Esophagus squamous epithelium (tissue), 5 donors: ENCODE measurements at places on chromosomes 5 and 9.

GRCh38 chr9:16001856-16002255 lies 449.0 kb downstream of the CCDC171 start:
- no peak for DNase-seq

DNA sequence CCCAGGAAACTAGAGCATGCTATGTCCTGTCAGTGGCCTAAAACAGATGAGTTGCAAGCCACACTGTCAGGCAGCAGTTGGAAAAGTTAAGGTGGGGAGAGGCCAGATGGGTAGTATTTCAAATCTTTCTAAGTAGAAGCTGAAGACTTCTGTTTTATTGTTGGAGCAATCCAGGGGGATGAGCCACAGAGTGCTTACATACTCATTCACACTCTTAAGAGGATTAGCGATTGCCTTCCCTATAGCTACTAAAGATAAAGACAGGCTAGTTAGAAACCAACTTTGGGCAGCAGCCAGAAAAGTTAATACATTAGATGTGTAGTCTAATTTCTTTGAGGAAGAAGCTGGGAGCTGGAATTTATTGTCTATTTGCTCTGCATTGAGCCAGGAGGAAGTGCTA lies 61.7 kb upstream of the ELAVL2 start:
- DNase-seq, result no peak

- DNase-seq, result no peak
Measured at GRCh38 chr5:120991569-120991968, 527.5 kb downstream of the PRR16 start.

- DNase-seq, result no peak
Measured at GRCh38 chr9:61671276-61671973, 481.6 kb downstream of the SPATA31A7 start.

- DNase-seq, result no peak
Measured at GRCh38 chr5:32222723-32223470, 48.8 kb upstream of the GOLPH3 start.

GRCh38 chr9:77507212-77507961 lies 140.7 kb downstream of the GNA14 start:
- DNase-seq, result no peak

- DNase-seq, result peak; percentile 3
Measured at GRCh38 chr5:143824851-143825720, 13.1 kb downstream of the HMHB1 start.

- DNase-seq, result no peak
Measured at GRCh38 chr9:110105107-110105506, 102.9 kb downstream of the C9orf152 start.

DNA sequence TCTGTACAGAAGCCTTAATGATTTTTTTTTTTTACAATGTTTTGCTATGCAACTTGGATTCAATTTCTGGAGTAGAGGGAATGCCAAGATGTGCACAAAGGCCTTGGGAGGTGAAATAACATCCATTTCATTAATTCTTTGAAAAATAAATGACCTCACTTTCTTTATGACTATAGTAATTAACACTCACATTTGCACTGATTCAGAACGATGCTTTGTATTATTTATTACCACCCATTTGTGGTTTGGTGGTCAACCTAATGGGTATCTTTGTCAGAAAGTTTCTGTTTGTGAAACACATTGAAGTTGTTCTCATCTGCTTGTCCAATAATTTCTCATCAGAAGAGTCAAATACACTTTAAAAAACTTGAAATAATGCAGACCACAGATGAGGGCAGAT lies 169.3 kb downstream of the NTRK2 start:
- no peak for DNase-seq

GRCh38 chr5:147954971-147955370 lies 48.6 kb upstream of the C5orf46 start:
- no peak for DNase-seq

DNA sequence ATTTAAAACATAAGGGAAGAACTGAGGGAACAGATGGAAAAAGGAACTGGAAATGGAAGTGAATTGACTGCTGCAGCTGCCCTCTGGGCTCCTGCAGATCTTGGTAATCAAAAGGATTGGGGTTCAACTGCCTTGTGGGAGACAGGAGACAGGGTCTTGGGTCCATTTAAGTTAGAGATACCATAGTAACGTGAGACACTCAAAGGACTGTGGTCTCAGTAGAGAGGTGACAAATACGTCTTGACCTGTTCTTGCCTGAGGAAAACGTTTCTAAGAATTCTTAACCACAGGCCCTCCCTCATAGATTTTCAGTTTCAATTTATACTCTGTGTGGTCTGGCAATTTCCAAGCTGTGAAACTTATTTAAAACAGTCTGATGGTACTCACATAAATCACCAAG lies 100.8 kb upstream of the DHFR start:
- no peak for DNase-seq

DNA sequence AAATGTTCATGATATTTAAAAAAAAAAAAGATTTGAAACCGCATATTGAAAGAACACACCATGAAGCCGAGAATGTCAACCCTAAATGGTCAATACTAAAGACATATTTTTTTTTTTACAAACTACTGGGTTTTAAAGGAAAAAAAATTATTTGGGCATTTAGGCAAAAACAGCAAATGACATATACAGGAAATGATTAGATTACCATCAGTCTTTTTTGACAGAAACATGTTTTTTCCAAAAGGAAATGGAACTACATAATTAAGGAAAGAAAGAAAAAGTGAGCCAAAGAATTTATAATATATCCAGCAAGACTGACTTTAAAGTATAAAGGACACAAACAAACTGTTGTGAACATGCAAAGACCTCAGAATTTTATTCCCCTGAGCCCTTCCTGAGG lies 56.7 kb downstream of the RALGPS1 start:
- DNase-seq, result no peak

- DNase-seq, result no peak
Measured at GRCh38 chr9:37172557-37172956, 52.2 kb downstream of the ZCCHC7 start.

DNA sequence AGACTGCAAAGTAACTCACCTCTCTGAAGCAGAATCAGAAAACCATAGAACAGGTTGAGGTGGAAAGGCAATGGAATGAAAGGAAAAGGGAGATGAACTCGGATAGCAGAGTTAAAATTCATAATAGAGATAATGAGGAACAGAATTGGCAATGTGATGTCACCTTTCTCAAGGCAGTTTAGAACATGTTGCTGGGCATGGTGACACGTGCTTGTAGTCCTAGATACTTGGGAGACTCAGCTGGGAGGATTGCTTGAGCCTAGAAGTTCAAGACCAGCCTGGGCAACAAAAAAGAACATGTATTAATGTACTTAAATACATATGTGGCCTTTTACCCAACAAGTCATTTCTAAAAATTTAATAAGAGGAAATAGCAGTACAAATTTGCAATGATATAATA lies 81.6 kb upstream of the MIER3 start:
- DNase-seq, result no peak

DNA sequence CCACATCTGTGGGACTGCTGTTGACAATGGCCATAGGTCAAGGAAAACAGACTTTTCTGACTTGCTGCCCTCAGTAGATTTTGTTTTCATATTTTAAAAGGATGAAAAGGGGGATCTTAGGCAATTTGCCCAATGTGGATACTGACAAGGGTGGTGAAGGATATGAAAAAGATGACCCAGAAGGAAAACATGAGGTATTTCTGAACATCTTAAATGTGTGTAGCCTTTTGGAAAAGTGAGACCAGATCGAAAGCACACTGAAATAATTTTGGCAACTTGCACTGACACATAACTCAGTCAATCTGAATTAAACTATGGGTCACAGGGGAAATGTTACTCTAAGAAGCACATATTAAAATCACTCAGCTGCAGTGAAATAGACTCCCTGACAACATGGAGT lies 1793.0 kb upstream of the ACO1 start:
- DNase-seq, result no peak

DNA sequence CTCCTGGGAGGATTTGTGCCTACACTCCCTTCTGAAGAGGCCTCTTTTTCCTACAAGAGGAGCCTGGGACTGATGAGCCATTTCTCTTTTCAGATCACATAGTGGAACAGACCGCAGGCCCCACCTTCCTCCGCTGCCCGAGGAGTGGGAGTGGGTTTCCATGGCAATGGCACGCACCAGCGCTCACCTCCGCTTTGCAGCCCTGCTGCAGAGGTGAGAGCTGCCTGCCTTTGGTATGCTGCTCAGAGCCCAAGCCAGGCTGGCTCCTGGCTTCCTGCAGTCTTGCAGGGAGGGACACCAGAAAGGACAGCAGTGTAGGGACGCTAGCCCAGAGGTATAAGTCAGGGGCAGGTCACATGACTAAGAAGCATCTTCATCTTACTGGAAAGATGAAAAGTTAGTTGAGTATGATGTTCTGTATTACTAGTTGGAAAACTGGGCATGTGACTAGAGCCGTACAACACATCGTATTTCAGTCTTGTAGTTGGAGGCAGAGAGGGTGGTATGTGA lies 12.4 kb downstream of the PTTG1 start:
- no peak for DNase-seq

GRCh38 chr5:134005417-134006061 lies 764 bp upstream of the VDAC1 start:
- no peak for DNase-seq

DNA sequence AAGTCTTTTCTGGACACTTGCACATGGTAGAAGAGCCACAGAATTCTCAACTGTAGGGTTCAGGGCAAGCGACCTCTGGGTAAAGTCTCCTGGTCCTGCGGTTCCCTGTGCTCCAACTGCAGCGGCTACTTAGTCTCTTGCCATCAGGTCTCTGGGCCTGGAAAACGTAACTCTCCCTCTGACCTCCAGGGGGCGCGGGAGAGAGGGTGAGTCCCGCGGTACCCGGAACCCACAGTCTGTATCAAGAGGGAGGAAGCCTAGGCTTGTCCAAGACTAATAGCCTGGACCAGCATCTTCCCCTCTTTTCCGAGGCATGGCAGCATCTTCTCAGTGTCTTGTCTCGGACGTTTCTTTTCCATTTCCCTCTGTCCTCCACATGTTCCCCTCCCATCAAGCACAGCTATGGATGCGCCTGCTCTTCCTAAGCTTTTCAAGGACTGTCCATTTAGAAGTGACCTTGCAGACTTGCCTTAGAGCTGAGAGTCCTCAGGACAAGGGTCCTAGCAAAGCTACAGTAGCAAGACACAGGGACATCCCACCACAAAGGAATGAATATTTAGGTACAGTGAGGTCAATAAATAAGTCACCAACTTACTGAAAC lies 59.3 kb downstream of the FSTL4 start:
- no peak for DNase-seq

DNA sequence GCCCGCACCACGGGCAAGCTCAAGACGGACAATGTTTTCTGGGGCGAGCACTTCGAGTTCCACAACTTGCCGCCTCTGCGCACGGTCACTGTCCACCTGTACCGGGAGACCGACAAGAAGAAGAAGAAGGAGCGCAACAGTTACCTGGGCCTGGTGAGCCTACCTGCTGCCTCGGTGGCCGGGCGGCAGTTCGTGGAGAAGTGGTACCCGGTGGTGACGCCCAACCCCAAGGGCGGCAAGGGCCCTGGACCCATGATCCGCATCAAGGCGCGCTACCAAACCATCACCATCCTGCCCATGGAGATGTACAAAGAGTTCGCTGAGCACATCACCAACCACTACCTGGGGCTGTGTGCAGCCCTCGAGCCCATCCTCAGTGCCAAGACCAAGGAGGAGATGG lies 108.6 kb downstream of the DAB2IP start:
- no peak for DNase-seq

DNA sequence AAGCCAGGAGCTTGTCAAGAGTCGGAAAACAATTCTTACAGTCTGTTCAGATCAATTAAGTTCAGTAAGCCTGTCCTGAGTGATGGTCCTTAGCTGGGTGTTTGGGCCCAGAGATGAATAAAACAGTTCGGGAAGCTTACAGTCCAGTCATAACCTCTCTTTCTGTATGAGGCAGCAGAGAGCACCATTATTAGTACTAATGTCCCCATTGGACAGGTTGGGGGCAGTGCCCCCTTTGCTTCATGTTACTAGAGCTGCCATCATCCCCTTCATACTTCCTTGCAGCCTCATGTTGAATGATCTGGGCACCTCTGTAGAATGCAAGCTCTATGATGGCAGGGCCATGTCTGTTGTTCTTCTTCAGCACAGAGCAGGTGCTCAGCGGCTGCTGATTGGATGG lies 9.8 kb downstream of the DOCK2 start:
- DNase-seq, result no peak

DNA sequence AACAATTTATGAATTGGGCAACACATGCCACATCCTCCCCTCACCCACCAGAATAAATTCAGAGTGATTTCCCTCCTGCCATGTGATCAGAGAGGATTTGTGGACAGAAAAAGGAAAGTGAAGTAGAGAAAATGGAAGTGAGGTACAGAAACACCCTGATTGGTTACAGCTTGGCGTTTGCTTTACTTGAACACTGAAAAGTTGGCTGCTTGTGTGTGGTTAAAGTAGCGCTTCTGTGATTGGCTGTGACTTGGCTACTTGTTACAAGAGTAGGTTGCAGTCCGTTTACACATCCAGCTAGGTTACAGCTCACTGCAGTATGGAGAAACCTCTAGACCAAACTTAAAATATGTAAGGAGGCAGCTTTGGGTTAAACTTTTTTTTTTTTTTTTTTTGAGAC lies 205.2 kb upstream of the ZNF608 start:
- no peak for DNase-seq

- DNase-seq, result no peak
Measured at GRCh38 chr5:126373375-126374108, 49.7 kb upstream of the GRAMD2B start.

DNA sequence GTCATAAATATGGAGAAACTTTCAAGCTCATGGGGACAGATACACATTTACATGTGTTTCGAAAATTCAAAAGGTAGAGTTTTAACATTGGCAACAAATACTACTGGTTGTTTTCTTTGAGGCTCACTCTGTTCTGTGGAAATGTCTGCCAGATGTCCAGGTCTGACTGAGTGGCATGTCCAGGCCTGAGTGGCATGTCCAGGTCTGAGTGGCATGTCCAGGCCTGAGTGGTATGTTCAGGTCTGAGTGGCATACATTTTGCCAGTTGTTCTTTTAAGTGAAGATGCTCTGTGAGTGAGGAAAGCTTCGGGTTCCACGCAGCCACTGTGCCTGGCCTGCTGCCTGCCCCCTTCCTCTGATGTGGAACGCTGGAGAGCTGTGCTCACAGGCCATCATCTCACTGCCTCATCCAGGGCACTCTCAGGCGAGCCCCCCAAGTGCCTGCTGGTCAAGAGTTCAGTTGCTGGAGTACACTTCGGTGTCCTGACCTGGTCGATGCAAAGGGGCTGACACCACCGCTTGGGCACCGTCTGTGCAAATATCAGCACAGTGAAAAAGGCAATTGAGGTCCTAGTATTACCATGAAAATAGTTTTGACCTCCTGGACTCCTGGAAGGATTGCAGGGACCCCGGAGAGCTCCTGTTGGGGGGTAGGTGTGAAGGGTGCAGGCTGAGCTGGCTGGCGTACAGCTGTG lies 89.9 kb downstream of the EHMT1 start:
- no peak for DNase-seq

DNA sequence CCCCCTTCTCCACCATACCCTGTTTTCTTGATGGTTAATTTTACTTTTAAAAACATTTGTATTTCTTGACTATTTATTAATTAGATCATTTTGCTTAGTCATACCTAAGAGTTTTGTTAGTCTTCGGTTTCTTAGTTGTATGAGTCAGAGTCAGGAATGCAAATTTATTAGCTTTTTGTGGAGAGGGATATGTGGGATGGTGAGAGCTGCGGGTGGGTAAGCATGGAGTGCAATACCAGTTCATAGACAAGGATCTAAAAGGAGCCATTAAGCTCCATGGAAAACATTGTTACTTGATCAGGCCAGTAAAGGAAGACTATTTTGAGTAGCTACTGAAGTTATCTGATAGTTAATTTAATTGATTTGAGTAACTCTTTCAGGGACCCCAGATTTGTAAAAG lies 77.5 kb downstream of the ZSWIM6 start:
- no peak for DNase-seq
